ENCODE measurements at places on chromosomes 7 and 10.

DNA sequence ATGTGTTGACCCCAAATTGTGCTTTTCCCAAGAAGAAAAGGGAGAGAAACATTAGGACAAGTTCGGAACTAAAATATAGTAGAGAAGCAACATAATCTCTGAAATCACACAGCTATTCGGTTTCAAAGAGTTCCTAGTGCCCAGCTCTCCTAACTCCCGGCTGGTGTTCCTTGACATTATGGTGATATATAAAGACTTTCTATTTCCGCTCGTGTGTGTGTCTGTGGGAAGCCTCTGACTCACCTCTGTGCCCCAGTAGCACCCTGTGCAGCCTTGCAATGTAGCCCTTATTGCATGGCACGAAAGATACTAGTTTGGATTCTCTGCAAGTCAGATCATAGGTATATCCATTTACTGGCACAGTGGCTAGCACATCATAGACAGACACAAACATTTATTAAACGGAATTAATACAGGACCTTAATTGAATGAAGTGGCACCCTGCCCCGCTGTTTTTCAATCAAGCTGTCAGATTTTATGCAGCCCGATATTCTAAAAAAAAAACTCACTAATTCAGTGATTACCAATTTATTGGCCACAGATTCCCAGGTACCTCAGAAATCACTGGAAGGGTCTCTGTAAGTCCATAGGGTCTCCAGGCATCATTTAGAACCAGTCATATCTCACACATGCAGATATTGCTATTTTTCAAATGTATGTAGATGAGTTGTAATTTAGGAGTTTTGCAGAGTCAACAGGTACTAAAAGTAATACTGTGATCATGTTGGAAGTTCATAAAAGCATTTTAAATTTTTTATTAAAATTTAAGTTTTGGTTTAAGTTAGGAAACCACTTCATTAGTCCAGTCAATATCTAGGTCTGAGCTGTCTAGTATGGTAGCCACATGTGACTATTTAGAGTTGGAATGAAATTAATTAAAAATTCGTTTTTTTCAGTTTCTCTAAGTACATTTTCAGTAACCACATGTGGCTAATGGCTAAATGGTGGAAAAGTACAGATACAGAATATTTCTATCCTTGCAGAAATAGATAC lies 43.3 kb downstream of the SFTPD start:
- DNase-seq, result no peak

GRCh38 chr10:124645467-124646095 lies 98.6 kb downstream of the FAM53B start:
- no peak for DNase-seq

GRCh38 chr10:129707406-129708388 lies 240.7 kb downstream of the MGMT start:
- no peak for DNase-seq

DNA sequence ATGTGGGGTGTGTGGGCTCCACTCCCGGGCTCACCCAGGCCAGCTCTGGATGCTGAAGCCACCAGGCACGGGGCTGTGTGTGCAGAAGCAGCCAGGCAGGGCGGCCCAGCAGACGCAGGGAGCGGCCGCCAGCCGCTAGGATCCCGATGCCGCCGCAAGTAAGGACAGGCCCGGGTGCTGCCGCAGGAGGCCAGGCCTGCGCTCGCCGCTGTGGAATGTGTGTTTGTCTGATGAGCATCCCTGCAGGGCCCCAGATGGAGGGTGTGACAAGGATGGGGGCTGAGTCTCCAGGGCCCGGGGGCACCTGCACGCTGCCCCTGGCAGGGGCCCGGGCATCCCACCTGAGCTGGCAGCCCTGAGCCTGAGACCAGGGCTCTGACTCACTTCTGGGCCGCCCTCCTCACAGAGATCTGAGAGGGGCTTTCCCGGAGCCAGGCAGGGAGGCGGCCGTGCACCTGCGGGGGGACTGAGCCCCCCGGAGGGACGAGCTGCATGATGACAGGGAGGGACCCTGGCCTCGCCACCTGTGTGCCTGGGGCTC lies 101.5 kb downstream of the FOXL3 start:
- no peak for DNase-seq

All from activated naive CD4-positive, alpha-beta T cell (primary cell).